ENCODE measurements at places on chromosomes 5 and 9. TPM values are rescaled to one million over a fixed set of nuclear protein-coding genes. Genes with fewer than 3 reads are reported as not detected.

OR1Q1 gene
- not detected for total RNA-seq

SOX30 gene
- not detected for total RNA-seq

PCDHB6 gene
- 0.51 TPM for total RNA-seq

C9orf50 gene
- total RNA-seq: not detected

ACO1 gene
- total RNA-seq: 33.0 TPM

EGR1 gene
- 20.4 TPM for total RNA-seq

CD14 gene
- 45.8 TPM for total RNA-seq

HEMGN gene
- not detected for total RNA-seq

- no peaks in the 10 kb centered on the region for H3K36me3 ChIP-seq
- no peak overlapping the region for H3K4me3 ChIP-seq
- no peaks in the 10 kb centered on the region for H3K4me1 ChIP-seq
- no peak overlapping the region for H3K27ac ChIP-seq
- DNase-seq: no peak
Observed at GRCh38 chr5:39494107-39494510, 69.3 kb upstream of the DAB2 start.

GRCh38 chr5:141001844-141002604 is 35.7 kb downstream of the PCDHAC2 start:
- peak; percentile 8 for DNase-seq
- H3K36me3 ChIP-seq: no peaks in the 10 kb centered on the region
- no peaks in the 10 kb centered on the region for H3K4me1 ChIP-seq

DNA sequence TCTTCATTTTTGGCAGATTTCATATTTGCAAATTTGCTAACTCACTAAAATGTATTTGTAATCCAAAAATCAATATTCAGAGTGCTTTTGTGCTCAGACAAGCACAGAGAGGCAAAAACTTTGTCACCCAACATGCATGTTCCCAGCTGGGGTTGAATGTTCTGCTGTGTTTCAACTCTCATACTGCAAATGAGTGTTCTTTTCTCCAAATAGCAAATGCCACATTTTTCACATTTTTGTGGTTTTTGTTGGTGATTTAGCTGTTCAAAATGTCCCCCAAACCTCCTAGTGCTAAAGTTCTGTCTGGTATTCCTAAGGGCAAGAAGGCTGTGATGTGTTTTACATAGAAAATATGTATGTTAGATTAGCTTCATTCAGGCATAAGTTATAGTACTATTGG is 87.3 kb upstream of the PCSK5 start:
- no peak for DNase-seq
- no peak overlapping the region for H3K4me3 ChIP-seq
- no peaks in the 10 kb centered on the region for H3K36me3 ChIP-seq
- no peak overlapping the region for H3K27ac ChIP-seq
- H3K27me3 ChIP-seq: no peaks in the 10 kb centered on the region

- H3K27ac ChIP-seq: no peak overlapping the region
- H3K4me1 ChIP-seq: no peaks in the 10 kb centered on the region
- no peaks in the 10 kb centered on the region for H3K36me3 ChIP-seq
- H3K4me3 ChIP-seq: no peak overlapping the region
Observed at GRCh38 chr5:31213705-31214121, 20.2 kb downstream of the CDH6 start.

Measured in pancreas (tissue), 10 donors.